Right atrium auricular region (tissue), 2 donors: ENCODE measurements at places on chromosomes 2 and 18. TPM values are rescaled to one million over a fixed set of nuclear protein-coding genes. Genes with fewer than 3 reads are reported as not detected.

DNA sequence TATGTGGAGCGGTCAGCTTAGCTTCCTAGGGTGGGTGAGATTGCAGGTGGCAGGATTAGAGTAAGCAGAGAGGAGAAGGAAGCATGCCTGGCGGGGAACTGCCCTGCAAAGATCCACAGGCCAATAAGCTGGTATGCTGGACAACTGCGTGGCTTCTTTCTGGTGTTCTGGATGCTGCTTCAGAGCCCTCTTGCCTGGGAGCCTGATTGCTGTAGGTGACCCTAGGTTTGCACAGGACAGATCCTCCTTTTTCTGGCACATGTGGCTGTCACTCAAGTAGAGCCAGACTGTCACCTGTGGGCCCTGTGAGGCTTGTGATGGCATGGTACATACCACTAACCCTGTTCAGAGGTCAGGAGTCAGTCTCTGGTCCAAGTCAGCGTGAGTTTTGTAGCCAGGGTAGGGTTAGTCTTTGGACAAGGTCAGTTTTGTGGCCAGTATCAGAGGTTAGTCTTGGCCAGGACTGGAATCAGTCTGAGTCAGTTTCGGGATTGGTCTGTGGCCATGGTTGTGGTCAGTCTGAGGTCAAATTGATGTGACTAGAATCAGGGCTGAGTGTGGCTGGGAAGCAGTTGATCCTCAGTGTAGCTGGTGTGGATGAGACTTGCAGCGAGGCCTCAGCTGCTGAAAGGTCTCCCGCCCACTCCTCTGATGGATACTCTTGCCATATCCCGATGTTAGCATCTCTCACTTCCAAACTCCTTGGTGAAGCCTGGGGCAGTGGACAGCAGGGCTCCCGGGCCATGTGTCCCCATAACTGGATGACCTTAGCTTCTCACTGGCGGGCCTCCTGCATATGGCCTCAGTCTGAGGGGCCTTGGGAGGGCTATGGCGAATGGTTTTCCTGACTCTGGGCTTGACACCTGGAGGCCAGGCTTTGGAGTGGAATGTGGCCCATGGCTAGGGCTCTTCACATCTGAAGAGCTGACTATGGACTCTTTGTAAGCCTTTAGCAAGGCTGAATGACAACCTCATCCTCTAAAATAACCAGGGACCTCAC is 260.5 kb downstream of the DYSF start:
- no peaks in the 10 kb centered on the region for H3K27me3 ChIP-seq

DNA sequence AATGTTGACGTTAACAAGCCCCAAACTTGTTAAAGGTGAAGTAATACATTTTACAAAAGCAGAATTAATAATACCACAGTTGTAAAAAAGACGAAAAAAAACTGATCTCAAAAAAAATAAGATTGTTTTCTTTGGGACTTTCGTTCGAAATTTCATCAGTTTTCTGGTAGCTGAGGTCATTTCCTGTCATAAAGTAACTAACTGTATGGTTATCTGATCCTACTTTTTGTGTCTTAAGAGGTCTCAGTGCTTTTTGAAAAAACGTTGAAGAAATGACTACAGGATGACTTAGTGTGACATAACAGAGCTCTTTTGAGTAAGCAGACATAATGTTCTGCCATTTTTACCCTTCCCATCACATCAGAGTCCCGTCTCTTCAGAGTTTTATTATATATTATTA is 79.3 kb downstream of the BIRC6 start:
- H3K27ac ChIP-seq, result no peak overlapping the region
- H3K4me1 ChIP-seq, result no peaks in the 10 kb centered on the region
- peaks cover 56% of the 10 kb centered on the region for H3K36me3 ChIP-seq
- H3K27me3 ChIP-seq, result no peaks in the 10 kb centered on the region

- no peaks in the 10 kb centered on the region for H3K4me1 ChIP-seq
- no peaks in the 10 kb centered on the region for H3K36me3 ChIP-seq
- no peaks in the 10 kb centered on the region for H3K27me3 ChIP-seq
- no peak for DNase-seq
Observed at GRCh38 chr18:69567813-69568488, 167.3 kb downstream of the DOK6 start.

GRCh38 chr2:174449033-174449432 is 37.8 kb downstream of the GPR155 start:
- H3K27ac ChIP-seq, result no peak overlapping the region
- no peaks in the 10 kb centered on the region for H3K27me3 ChIP-seq
- H3K36me3 ChIP-seq, result peaks cover 10% of the 10 kb centered on the region
- no peak overlapping the region for H3K4me3 ChIP-seq
- DNase-seq, result no peak

GRCh38 chr2:232139171-232139594 is 177.7 kb downstream of the DIS3L2 start:
- H3K4me1 ChIP-seq, result no peaks in the 10 kb centered on the region
- H3K27ac ChIP-seq, result no peak overlapping the region
- no peaks in the 10 kb centered on the region for H3K27me3 ChIP-seq
- DNase-seq, result no peak

DNA sequence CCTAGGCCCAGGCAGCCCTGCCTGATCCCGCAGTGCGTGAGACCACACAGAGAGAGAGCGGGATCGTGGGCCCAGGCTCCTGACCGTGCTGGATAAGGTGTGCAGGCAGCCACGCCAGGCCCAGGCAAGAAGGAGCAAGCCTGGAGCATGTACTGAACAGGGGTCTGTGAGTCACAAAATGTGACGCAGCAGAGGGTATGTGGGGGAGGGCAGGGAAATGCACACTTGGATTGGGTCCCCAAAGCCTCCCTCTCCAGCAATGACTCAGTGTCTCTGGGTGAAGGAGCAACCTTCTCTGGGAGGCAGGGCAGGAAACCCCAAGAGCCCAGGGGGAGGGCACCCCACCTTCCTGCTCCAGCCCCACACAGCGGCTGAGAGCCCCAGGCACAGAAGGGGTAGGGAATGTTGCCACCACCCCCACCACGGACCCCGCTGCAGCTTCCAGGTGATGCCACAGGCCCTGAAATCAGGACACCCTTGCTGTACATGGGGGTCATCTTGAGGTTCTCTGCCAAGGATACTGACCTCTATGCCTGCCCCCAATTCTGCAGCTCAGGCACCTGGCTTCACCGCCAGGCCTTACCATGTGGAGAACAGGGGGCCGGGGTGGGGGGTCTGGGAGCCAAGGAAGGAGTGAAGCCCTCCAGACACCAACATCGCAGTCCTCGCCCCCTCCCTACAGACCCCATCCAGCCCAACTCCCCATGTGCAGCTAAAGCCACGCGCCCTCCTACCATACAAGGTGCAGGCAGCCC is 1.3 kb upstream of the GPC1 start:
- H3K4me1 ChIP-seq, result no peaks in the 10 kb centered on the region
- H3K36me3 ChIP-seq, result no peaks in the 10 kb centered on the region
- peak overlapping the region; percentile 72 for H3K27ac ChIP-seq
- H3K27me3 ChIP-seq, result no peaks in the 10 kb centered on the region
- peak; percentile 71 for DNase-seq

DNA sequence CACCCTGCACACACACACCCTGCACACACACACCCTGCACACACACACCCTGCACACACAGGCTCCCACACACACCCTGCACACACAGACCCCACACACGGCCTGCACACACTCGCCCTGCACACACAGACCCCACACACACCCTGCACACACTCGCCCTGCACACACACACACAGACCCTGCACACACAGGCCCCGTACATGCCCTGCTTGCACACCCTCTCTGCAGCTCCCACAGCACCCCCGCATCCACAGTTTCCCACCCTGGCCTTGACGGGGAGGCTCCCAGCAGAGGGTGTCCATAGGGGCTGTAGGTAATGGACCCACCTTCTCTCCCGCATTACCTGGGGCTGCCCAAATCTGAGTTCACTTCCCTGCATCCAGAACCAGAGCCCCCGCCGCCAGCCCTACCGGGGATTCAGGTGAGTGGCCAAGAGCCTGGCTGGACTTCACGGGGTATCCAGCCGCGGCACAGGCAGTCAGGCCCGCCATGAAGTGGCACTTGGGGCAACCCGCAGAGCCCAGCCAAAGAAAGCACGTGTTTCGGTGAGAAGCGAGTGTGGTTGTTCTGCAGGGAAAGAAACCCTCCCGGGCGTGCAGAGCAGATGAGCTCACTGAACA is 88.6 kb upstream of the GPC1 start:
- H3K27me3 ChIP-seq, result no peaks in the 10 kb centered on the region
- H3K27ac ChIP-seq, result no peak overlapping the region
- no peak for DNase-seq
- H3K36me3 ChIP-seq, result no peaks in the 10 kb centered on the region
- H3K4me1 ChIP-seq, result no peaks in the 10 kb centered on the region

GRCh38 chr2:231884438-231885140 is 41.6 kb downstream of the NPPC start:
- no peak overlapping the region for H3K4me3 ChIP-seq
- no peaks in the 10 kb centered on the region for H3K4me1 ChIP-seq
- H3K27me3 ChIP-seq, result no peaks in the 10 kb centered on the region
- H3K27ac ChIP-seq, result no peak overlapping the region
- no peak for DNase-seq

- H3K36me3 ChIP-seq, result no peaks in the 10 kb centered on the region
- H3K4me3 ChIP-seq, result peak overlapping the region; percentile 97
- no peaks in the 10 kb centered on the region for H3K27me3 ChIP-seq
Observed at GRCh38 chr2:65228263-65228750, 676 bp downstream of the ACTR2 start.

DNA sequence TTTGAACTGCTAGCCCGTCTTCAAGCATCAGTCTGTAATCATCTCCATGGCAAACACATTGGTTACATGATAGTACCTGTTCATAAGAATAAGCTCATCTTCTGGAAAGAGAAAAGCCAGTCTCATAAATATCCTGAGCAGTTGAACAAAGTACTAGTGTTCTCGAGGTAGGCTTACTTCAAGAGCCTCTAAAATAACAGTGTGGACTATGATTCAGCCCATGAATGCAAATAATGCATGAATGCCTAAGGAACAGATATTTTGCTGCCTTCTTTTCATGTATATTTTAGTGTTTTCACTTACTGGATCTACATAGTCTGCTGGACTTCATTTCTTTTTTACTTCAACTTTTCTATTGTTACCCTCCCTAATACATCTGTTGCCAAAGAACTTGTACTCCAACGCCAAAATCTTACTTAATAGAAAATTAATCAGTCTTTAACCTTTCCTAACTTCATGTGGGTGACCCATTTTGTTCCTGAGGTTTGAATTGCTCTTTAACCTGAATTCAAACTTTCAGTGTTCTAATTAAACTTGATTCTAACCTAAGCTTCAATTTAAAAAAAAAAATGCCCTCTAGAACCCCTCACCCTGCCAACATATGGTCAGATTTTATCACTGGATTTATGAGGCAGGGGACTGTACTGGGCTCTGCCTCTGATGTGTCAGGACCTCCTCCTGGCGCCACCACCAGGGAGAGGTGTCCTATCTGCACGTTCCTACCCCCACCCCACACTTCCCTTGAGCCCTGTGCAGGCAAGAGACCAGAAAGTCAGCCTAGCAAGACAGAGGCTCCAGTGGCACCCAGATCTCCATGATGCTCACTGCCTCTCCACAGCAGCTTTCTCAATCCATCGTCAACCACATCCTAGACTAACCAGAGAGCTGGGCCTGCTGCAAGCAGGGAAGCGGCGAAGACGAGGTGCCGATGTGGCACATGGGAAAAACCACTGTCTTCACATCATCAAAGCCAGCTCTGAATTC is 264.7 kb upstream of the ID2 start:
- H3K36me3 ChIP-seq, result no peaks in the 10 kb centered on the region
- H3K27me3 ChIP-seq, result no peaks in the 10 kb centered on the region
- peaks cover 16% of the 10 kb centered on the region for H3K4me1 ChIP-seq
- H3K27ac ChIP-seq, result no peak overlapping the region
- H3K4me3 ChIP-seq, result no peak overlapping the region
- DNase-seq, result no peak

- no peak for DNase-seq
- H3K27ac ChIP-seq, result no peak overlapping the region
- H3K4me1 ChIP-seq, result peaks cover 63% of the 10 kb centered on the region
- H3K36me3 ChIP-seq, result no peaks in the 10 kb centered on the region
Observed at GRCh38 chr2:65388051-65388531, 44.3 kb downstream of the SPRED2 start.

DNA sequence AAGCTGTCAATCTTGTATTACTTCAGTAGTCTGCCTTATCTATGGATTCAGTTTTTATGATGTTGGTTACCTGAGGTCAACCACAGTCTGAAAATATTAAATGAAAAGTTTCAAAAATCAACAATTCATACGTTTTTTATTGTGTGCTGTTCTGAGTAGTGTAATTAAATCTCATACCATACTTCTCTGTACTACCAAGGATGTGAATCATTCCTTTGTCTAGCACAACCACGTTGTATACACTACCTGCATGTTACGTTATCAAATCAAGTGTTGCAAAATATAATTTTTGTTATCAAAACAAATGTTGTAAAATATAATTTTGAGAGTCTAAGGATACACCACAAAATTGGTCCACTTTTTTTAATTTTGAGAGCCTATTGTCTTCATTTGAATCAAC is 590.2 kb upstream of the SETBP1 start:
- H3K4me1 ChIP-seq, result no peaks in the 10 kb centered on the region
- no peaks in the 10 kb centered on the region for H3K27me3 ChIP-seq
- no peak overlapping the region for H3K4me3 ChIP-seq

DNA sequence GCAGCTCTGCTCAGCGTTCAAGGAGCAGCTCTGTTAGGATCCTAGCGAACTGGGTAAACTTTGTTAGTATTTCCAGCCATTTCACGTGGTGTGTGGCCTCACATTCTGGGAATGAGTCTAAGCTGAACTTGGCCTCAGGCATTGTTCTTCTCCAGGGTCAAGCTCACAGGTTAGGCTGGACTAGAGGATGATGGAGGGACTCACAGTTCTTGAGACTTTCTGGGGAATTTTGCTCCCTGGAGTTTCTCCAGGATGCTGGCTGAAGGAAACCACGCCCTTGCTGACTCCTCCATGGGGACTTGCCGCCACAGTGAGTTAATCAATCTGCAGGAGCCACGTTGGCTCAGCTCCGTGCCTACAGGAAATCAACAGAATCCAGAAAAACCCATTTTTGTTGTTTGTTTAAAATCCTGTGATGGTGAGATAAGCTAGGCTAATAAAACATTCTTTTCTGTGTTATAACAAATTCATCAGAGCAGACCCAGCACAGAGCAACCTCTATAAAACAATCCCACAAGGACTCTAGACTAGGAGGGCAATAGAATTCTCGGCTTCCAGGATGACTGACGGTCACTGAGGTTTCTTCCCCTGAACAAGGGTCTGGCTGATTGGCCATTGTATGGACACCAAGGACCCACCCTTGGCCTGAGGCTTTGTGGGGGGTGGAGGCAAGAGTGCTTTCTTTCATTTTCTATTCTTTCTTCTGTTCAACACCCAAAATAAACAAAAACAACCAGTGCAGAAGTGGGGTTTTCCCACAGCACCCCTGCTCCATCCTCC is 12.6 kb downstream of the CNDP1 start:
- H3K36me3 ChIP-seq, result no peaks in the 10 kb centered on the region
- no peaks in the 10 kb centered on the region for H3K4me1 ChIP-seq
- no peak for DNase-seq
- no peak overlapping the region for H3K4me3 ChIP-seq

GRCh38 chr2:101135412-101136296 is 15.5 kb downstream of the TBC1D8 start:
- H3K27ac ChIP-seq, result no peak overlapping the region
- no peak for DNase-seq
- H3K4me1 ChIP-seq, result peaks cover 24% of the 10 kb centered on the region
- no peak overlapping the region for H3K4me3 ChIP-seq

GRCh38 chr18:57434536-57435494 is at the start of gene ONECUT2:
ONECUT2 (plus strand) TSS chr18:57435374; CDS start chr18:57435717, 343 bp downstream.
- H3K36me3 ChIP-seq, result no peaks in the 10 kb centered on the region
- H3K4me3 ChIP-seq, result peak within 1 kb of the TSS; percentile 51
- H3K27ac ChIP-seq, result no peak within 1 kb of the TSS
- H3K4me1 ChIP-seq, result peaks cover 58% of the 10 kb centered on the region
- DNase-seq, result peak; percentile 79
- peaks cover 61% of the 10 kb centered on the region for H3K27me3 ChIP-seq

BMP10 gene
- 5,642 TPM for total RNA-seq

MAPK4 gene
- total RNA-seq, result 17.9 TPM

LOXHD1 gene
- 0.11 TPM for total RNA-seq

RGPD4 gene
- not detected for total RNA-seq

MYO5B gene
- total RNA-seq, result 10.2 TPM

GKN2 gene
- not detected for total RNA-seq
